ENCODE measurements at places on chromosomes 12 and 14. TPM values are rescaled to one million over a fixed set of nuclear protein-coding genes. Genes with fewer than 3 reads are reported as not detected.

- peak; percentile 35 for DNase-seq
Observed at GRCh38 chr14:34322940-34323418, 139.1 kb downstream of the SPTSSA start.

INHBC gene
- total RNA-seq = not detected

- DNase-seq = no peak
Observed at GRCh38 chr14:33508126-33509062, 442.5 kb downstream of the EGLN3 start.

DNA sequence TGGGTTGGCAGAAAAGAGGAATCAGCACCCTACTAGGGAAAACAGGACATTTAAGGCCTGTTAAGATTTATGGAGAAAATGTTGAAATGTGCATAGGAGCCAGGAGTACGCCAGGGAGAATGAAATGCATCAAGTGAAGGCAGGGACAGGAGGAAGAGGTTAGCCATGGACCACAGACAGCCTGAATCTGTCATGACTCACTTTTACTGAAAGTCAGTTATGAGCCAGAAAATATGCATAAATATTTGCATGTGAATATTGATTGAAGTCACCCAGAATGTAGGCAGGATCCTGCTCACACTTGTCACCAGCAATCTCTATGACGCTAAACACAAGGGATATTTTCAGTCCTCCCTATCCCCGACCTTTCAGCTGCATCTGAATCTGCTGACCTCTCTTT, 25.1 kb upstream of the CDK17 start:
- DNase-seq = no peak

DNA sequence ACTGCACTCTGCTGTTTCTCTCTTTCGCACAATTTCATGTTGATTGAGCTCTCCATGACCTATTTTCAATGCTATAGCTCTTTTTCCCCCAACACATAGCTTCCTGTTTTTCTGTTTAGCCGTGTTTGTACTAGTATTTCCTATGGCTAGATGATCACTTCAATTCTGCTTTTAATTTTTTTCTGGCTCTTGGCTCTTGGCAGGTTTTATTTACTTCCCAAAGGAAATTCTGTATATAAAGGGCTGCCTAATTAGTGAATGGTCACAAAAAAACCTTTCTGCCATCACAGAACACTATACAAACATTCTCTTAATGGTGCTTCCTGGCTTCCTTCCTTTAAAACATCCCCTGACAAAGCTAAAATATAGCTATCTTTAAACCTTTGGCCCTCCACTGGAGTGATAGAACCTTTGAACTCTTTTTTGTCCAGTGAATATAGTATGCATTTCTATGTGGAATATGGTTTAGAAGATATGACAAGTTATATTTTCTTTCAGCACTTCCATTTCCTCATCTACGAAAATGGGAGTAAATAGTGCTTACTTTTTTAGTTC, 88.2 kb downstream of the RASSF9 start:
- DNase-seq = no peak
